ENCODE measurements at places on chromosomes 3 and 15.

DNA sequence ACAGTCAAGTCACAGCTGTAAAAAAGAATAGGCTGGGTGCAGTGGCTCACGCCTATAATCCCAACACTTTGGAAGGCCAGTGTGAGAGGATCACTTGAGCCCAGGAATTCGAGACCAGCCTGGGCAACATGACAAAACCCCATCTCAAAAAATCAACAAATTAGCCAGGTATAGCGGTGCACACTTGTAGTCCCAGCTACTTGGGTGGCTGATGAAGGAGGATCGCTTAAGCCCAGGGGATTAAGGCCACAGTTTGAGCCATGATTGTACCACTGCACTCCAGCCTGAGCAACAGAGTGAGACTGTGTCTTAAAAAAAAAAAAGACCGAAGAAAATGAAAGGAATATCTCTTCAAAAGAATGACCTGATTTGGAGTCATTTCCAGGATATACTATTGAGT is 6.6 kb downstream of the HERC1 start:
- no peak for DNase-seq

GRCh38 chr15:33154351-33155166 is 40.0 kb downstream of the FMN1 start:
- DNase-seq: no peak

DNA sequence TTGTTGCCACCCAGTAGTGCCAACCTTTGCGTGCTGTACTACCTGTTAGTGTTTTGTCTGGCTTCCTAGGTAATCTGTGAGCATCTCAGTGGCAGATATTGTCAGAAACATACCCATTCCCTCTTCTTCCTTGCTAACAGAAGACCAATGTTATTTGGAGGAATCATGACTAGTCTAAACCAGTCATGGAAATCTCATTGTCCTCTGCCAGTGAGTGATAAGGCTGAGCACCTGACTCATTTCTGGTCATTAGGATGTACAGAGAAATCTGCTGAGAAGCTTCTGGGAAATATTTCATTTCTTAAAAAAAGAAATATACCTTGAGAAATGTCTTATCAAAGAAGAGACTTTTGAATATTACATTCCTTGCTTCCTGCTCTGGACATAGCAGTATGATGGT is 70.1 kb upstream of the CDV3 start:
- DNase-seq: no peak

DNA sequence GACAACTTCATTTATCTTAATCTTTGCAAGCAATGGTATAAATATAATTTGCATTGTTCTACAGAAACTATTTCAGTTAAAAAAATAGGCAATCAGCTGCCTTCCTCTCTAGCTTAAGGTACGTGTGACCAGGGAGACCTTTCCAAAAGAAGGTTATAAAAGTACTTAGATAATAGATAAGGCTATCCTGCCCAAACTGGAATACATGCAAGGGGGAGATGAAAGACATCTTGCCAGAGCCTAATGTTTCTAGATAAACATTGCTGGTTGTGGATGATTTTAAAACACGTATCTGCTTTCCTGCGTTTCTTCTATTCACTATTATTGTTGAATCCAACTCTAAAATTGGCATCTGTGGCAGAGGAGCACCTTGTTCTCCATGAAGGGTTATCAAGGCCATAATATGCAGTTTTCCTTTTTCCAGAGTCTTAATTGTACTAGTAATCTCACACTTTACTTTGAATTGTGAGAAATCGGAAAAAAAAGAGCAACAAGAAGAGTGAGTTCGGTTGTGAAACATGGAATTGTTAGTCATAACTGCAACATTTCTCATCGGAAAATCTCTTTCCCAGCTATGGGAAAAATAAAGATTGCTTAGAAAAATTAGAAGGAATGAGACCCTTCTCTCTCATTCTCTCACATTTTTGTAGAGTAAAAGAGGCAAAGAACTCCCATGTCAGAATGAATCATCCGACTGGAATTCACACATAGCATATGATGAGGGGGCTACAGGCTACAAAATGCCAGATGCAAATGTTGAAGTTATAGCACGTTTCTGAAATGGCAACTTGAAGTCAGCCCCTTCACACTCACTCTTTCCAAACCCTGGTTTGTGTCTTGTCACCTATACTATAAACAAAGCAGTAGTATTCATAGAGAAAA is 936.1 kb upstream of the NR2F2 start:
- no peak for DNase-seq

DNA sequence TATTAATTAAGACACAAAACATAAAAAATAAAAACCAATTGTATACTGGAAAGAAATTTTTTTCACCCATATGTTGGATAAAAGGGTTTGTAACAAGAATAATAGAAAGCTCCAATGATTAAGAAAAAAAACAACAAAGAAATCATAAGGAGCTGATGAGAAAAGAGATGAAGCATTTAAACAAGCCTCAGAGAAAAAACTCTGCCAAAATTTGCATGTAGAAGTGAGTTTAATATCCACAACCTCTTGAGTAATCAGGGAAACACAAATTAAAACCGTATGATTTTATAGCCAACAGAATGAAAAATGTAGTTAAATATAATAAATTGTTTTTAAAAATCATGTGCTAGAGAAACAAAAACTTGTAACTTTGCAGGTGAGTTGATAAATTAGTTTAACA is 192.9 kb downstream of the BCHE start:
- no peak for DNase-seq

- DNase-seq: no peak
Observed at GRCh38 chr3:28053759-28054158, 187.7 kb upstream of the CMC1 start.

DNA sequence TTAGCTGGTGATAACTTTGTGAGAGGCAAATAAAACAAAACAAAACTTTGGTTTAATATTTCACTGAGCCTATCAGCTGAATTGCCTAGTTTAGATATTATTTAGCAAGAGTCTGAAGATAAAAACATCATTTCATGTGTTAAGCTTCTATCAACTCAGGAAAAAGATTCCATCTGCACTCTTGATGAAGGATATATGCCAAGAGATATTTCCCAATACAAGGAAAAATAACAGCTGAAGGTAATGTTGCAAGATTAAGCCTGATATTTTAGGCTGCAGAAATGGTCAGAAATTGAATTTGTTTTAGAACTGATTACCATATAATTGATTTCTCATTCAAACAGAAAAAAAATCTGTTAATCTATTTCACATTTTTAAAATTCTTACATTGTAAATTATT is 77.2 kb upstream of the SLITRK3 start:
- no peak for DNase-seq

- no peak for DNase-seq
Observed at GRCh38 chr3:31102196-31102879, 207.9 kb upstream of the GADL1 start.

GRCh38 chr3:192169332-192169915 is 557.9 kb downstream of the FGF12 start:
- DNase-seq: no peak

DNA sequence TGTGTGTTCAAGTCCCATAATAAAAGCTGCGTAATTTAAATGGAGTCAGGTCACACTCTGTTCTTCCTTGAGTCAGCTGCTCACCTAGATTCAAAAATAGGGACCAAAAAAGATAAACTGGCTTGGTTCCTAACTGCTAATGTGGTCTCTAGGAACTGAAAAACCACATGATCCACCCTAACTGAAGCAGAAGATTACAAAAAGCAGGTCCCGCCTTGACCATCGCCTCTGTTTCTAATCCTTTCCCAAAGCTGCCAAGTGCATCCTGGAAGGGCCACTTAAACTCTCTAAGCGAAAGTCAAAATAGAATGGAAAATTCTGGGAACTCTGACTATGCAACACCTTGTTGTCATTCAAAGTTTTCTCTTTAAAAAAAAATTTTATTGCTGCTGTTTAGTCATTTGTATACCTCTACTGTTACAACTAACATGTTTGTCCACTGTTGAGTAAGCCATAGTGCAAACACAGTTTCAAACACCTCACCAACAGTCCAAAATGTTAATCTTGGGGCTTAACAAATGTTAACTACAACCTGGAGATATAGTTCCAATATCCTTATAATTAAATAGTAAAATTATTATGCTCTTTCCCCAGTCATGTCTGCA is 88.9 kb upstream of the THBS1 start:
- no peak for DNase-seq

DNA sequence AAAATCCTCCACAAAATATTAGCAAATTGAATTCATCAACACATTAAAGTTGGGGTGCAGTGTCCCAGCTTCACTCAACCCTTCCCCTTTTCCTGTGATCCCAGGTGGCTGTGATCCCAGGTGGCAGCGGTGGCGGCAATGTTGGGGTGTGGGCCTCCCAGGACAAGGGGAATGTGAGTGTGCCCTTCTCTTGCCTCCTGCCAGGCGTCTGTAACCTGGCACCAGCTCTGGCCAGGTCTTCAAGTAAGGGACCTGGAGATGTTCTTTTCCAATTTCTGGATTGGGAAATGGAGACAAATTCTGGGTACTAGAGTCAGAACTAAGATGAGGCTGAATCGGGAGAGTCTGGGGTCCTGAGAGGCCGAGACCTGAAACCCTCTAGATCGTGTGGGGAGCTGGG is 20.1 kb downstream of the GOLGA6A start:
- no peak for DNase-seq

DNA sequence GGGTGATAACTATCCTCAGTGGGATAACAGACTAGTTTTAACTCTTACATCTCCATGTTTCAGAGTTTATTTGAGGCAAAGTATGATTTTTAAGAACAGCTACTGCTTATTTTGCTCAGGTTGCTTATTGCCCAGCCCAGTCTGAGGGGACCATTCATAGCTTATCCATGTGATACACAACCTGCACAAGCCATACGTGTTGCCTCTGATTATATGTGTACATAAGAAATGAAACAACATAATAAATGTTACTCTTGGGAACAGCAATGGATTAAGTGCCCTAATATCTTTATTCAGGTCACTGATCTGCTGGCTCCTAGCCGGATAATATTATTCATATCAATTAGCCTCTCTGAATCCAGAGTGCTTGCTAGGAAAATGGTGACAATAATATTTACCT is 236.2 kb downstream of the CGGBP1 start:
- DNase-seq: no peak

DNA sequence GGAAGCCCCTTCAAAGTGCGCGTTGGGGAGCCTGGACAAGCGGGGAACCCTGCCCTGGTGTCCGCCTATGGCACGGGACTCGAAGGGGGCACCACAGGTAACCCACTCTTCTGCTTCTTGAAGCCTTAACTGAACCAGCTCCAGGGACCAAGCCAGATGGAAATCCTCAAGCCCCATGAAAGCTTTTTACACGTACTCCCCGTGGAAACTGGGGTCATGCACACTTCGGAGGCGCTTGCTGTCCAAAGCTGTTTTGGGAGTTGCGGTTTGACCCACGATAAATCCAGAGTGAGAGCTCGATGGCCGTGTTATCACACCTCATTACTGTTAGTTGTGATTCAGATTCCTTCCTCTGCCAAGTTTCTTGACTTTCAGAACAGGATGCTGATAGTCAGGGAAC is 47.5 kb downstream of the DNASE1L3 start:
- no peak for DNase-seq

GRCh38 chr3:130795396-130795795 is 48.8 kb upstream of the PIK3R4 start:
- DNase-seq: no peak

DNA sequence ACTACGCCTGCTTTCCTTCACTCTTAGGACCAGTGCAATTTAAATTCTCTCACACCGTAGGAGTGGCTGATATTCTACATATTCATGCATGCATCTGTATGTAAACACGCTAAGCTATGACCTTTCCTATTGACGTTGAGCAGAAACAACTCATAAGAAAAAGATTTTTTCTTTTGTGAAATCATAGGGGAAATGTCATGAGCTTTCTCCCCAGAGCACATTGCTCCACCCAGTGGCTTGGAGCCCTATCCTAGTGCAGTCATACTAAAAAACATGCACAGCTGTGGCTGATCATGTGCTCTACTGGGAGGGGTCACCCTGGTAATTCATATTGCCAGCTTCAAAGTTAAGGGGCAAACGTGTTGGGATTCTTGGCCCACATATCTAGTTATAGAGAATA is 1.8 kb upstream of the MESD start:
- no peak for DNase-seq

- DNase-seq: no peak
Observed at GRCh38 chr3:65436580-65436979, 602.1 kb downstream of the MAGI1 start.

- DNase-seq: no peak
Observed at GRCh38 chr15:85444122-85444745, 63.8 kb downstream of the AKAP13 start.

GRCh38 chr3:144415492-144415891 is 443.9 kb downstream of the DIPK2A start:
- DNase-seq: no peak

- no peak for DNase-seq
Observed at GRCh38 chr15:33150971-33151370, 43.5 kb downstream of the FMN1 start.

DNA sequence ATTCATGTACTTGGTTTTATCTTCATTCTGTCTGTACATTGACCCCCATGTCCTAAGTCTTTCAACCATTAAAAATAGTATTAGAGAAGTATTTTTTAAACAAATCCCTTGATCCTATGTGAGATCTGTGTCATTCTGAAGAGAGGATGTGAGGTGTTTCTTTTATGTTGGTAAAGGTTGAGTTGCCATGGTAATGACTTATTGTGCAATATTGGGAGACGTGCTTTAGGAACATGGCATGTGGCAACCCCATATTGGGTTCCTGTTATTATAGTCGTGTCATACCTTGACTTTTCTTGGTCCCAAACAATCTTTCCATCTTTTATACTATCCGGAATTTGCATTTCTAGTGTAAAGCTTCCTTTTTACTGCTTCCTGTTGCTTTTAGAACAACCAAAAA is 203.1 kb downstream of the KCNAB1 start:
- DNase-seq: no peak
